G401 (cell line): ENCODE measurements at places on chromosomes 4 and X.
A peak's percentile ranks its signal among the peaks of the same experiment; 100 is the strongest.

DNA sequence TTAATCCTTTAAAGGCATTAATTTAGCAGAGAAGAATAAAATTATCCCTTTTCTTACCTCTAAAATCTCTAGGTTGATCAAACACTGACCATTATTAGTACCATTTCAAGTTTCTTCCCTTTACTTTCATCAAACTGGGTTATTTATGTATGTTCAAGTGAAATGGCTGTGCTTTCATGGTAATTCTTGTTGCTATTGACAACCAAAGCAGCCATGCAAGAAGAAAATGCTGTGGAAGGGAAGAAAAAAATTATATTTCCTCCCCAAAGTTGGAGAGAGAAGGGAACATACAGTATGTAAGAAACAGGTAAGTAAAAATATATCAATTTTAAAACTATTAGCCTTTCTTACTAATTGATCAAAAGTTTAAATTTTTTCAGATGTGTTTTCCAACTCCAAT is 16.2 kb downstream of the NPNT start:
- no peak for DNase-seq

GRCh38 chrX:69503782-69504625 is at the start of gene NALF2:
Gene NALF2, plus strand, starts transcription at chrX:69504326. Its CDS starts 957 bp downstream, at chrX:69505283.
- DNase-seq = peak; percentile 70

DNA sequence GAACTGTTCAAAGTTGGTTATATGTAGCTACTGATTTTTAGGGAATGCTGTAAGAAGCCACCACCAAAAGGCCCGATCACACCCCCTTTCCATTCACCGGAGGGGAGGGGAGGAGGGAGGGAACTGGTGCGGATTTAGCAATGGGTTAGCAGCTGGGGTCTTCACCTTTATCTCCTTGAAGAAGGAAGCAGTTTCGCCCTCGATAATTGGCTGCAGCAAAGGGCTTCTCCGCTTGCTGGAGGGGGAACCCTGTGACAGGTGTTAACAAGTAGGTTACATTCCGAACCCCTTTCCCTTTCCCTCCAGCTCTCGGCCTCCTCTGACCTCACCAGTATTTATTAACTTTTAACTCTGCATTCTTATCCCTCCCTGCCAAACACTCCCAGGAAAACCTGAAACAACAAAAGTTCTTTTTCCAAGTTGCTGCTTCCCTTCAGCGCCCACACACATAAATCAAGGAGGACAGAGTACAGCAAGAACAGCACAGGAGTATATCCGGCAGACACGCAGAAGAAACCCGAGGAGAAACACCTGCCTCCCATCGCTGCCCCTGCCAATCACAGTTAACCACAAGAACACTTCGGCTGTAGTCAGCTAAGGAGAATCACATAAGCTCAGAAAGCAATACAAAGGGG is 39.8 kb upstream of the NAP1L5 start:
- peak; percentile 73 for DNase-seq

GRCh38 chrX:31717474-31717873 is 645.6 kb upstream of the FTHL17 start:
- DNase-seq = no peak

- no peak for DNase-seq
These were observed 549.7 kb downstream of the IL1RAPL1 start for GRCh38 chrX:29136904-29137303.

DNA sequence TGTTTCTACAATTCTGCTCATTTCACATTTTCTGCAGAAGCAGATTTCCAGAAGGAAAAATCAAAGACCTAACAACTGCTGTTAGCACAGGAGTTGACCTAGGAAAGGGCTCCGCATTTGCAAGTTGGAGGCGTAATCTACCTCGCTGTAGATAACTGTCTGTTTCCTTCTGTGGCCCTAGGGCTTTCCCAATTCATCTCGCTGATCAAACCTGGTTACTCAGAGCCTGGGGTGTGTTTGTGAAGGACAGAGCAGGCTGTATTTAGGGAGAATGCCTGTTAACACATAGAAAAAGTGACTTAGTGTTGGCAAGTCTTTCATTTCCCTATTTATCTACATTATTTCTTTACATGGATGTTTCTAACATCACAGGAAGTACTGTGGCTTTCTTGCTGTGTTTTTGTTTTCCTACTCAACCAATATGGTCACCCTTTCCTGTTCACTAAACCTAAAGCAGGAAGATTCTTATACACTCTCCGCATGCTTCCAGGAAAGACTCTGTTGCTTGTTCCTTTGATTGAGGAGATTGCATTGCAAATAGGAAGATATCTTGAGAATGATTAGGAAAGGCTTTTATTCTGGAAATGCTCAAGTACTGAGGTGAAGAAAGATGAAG is 40.5 kb downstream of the AGA start:
- no peak for DNase-seq

- DNase-seq = no peak
These were observed 165.4 kb upstream of the C1QTNF7 start for GRCh38 chr4:15262396-15262795.
